ENCODE measurements at places on chromosomes 4 and X.

DNA sequence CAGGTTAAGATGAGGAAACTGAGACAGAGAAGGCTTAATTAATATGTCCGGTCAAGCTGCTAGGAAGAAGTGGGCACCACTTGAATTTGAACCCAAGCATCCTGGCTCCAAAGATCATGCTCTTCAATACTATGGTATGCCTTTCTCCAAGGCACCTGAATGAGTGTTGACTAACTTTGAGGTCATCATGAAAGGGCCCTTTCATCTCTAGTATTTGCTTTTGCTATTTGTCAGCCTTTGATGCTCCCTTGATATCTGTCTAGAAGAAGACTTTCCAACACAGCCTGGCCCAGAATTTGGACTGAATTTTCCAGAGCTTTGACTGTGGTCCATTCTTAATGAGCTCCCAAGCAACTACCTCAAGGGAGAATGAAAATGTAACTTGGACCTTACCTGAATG lies 179.1 kb upstream of the DKK2 start:
- DNase-seq, result no peak

DNA sequence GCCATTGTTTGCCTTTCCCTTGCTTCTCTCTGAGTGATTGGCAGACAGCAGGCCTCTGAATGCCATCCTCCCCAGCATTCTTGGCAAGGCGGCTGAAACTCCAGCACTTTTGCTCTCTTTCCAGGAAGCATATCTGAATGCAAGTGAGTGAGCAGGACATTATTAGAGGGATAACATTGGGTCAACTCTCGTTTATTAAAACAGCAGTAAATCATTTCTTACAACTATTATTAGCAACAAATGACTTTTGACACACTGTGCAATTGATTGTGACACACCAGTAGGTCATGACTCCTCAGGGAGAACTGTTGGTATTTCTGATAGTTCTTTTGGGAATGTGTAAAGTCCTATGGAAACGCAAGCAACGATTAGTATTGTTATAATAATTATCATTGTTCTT lies 103.8 kb downstream of the EFNB1 start:
- DNase-seq, result no peak

- DNase-seq, result no peak
Measured at GRCh38 chr4:180674619-180675358, 1568.4 kb upstream of the TENM3 start.

GRCh38 chr4:6074758-6075157 lies 56.5 kb upstream of the C4orf50 start:
- DNase-seq, result no peak

DNA sequence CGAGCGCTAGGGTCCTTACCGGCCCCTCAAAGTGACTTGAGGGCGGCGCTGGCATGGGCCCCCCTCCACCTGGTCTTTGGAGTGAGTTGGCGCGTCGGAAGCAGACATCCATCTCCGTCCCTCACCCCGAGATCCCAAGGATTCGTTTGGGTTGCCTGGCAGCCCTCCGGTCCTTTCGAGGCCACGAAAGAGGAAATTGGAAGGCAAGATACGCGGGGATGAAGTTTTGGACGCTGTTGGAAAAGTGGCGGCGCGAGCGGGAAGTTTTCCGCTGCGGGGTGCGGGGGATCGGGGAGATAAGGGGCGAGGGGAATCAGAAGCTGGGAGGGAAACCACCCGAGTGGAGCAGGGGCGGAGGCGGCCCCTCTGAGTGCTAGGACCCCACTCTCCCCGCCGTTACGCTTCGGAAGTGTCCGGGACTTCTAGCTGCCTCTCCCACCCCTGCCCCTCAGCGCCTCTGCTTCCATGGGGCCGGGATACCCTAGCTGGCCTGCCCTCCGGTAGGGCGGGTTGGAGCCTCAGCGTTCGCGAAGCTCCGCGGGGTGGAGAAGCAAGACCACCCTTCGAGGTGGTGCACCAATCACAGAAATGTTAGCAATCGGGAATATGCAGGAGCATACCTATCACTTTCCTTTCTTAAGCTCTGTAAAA lies 57.8 kb downstream of the FRMPD3 start:
- no peak for DNase-seq

- DNase-seq, result no peak
Measured at GRCh38 chr4:128528793-128529553, 241.4 kb upstream of the PGRMC2 start.

- DNase-seq, result no peak
Measured at GRCh38 chr4:25889589-25890503, 24.2 kb upstream of the SMIM20 start.

DNA sequence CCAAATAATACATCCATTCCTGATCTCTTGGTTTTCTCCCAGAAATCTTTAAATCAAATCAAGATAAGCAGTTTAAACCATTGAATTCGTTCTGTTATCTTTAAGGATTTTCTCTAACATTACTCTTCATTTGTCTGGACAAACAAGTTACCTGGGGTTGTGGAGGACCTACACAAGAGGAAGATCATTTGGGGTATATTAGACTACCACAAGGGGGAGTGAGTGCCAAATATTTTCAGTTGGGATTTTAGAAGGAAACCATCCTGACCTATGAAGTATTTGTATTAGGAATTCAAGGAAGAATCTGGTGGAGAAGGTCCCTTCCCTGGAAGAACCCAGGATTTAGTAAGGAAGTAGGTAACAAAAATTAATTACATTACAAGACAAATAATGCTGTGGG lies 12.0 kb upstream of the DCHS2 start:
- DNase-seq, result no peak

GRCh38 chr4:13483768-13484121 lies 395 bp downstream of the RAB28 start:
- no peak for DNase-seq

DNA sequence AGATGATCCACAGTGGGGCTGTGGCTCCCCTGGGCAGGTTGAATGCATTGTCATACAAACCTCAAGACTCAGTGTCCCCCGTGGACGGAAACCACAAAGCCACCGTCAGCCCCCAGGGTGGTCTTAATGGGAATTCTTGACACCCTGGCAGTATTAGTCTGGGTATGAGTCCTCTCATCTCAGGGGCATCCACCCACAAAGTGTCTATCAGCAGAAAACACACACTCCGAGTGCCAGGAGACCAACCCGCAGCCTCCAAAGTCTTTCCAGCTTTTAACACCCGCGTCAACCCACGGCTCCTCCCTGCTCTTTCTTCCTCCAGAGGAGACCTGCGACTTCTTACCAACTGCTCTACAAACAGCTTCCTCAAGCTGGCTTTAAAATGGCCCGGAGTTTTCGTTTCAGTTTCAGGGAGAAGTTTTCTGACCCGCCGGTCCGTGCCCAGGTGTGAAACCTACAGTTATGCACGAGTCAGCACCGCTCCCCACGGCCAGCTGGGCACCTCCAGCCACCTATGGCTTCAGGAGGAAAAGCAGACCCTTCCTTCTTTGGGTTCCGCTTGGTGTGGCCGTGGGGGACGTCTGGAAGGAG lies 14.4 kb upstream of the ASMTL start:
- DNase-seq, result no peak

- DNase-seq, result no peak
Measured at GRCh38 chrX:72351606-72352334, 46.1 kb upstream of the CITED1 start.

DNA sequence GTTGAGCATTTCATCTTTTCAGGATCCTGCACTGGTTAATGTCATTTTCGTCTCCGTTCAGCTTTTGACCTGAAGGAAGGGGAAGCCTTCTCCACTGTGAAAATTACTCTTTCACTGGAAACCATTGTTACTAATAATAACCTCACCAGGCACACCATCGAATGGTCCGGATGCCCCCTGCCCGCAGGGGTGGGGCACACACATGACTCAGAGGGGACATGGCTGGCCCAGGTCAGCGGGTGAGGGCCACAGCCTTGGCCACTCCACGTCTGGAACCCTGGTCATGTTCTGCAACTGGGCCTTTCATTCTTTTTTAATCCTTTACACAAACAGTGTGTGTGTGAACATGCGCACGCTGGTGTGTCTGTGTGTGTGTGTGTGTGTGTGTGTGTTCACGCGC lies 191.8 kb downstream of the BCOR start:
- no peak for DNase-seq

DNA sequence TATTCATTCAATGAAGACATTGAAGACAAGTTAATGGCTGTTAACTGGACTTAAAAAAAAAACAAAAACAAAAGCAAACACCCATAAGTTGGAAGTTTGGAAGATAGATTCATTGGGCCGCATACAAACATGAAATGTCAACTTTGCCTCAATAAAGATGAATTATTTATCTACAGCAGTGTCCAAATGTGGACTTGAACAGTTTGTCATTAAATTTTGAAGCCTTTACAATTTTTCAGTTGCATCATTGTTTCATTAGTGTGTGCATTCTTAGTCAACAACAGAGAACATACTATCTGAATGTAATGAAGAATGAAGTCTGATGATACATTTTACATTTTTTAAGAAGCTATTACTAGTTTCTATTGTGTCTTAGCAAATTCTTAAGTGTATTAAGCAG lies 152.1 kb downstream of the SLIT2 start:
- no peak for DNase-seq

DNA sequence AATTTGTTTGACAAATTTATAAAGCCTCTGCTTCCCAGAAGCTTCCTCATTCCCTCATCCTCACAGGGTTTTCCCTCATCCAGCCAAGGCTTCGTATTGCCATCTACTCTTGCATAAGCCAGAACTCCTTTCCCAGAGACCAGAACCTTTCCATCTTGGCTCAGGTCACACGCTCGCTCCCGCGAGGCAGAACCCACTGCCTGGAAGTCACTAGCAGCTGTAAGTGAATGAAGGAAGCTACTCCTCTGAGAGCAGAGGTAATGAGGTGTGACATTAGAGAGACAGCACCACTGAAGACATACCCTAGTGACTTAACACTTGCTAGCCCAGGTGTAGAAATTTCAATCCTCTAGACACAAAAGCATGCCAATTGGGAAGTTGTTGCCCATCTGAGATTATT lies 52.5 kb downstream of the LHFPL1 start:
- DNase-seq, result no peak

GRCh38 chr4:170274616-170275015 lies 184.9 kb upstream of the AADAT start:
- no peak for DNase-seq

DNA sequence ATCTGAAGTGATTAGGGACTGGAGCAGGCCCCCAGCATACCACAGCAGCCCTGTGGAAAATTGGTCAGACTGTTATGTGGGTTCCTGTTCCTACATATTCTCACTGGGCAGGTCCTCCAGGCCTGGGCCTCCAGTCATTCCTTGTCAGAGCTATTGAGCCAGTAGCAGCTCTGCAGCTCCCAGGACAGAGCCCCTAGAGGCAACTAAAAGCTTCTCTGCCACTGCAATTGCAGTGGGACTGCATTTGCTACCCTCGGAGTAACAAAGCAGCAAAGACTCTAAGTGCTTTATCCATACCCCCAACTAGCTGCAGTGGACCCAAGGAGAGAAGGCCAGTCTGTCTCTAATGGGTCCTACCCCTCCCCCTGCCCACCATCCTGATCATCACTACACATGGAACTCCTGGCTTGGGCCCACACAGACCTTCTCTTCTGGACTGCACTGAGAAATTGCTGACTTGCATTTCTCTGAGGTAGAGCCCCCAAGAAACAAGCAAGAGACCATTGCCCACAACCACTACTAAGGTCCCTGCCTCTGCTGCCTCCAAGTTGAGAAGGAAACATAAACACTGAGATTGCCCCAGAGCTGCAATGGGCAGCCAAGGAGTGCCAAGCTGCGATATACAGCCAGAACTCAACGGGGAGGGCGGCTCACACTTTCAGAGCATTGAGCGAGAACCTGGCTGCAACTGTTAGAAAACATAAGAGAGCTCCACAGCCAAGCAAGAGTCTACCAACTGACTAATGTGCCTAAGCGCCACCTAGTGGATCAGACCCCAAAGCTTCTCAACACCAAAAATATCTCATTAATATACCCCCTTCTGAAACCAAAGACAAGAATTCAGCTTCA lies 738.7 kb upstream of the NDST4 start:
- DNase-seq, result peak; percentile 5

GRCh38 chrX:19640693-19641374 lies 125.5 kb upstream of the MAP3K15 start:
- no peak for DNase-seq

GRCh38 chr4:27701606-27702005 lies 841.0 kb downstream of the STIM2 start:
- no peak for DNase-seq

DNA sequence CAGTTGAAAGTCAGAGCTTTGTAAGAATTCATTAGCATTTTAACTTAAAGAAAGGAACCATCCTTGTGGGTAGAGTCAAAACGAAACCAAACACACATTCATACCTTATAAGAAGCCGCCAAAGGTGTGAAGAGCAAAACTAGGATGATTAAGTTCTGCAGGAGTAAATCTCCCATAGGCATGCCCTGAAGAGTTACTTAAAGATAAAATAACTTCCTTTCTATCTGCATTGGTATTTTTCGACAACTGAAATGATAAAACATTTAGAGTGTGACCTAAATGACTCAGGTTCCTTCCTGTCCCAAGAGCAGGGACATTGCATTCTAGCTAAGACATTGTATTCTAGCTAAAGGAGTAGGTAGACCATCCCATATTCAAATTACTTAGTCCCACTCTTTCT lies 75.3 kb downstream of the BCOR start:
- DNase-seq, result no peak

DNA sequence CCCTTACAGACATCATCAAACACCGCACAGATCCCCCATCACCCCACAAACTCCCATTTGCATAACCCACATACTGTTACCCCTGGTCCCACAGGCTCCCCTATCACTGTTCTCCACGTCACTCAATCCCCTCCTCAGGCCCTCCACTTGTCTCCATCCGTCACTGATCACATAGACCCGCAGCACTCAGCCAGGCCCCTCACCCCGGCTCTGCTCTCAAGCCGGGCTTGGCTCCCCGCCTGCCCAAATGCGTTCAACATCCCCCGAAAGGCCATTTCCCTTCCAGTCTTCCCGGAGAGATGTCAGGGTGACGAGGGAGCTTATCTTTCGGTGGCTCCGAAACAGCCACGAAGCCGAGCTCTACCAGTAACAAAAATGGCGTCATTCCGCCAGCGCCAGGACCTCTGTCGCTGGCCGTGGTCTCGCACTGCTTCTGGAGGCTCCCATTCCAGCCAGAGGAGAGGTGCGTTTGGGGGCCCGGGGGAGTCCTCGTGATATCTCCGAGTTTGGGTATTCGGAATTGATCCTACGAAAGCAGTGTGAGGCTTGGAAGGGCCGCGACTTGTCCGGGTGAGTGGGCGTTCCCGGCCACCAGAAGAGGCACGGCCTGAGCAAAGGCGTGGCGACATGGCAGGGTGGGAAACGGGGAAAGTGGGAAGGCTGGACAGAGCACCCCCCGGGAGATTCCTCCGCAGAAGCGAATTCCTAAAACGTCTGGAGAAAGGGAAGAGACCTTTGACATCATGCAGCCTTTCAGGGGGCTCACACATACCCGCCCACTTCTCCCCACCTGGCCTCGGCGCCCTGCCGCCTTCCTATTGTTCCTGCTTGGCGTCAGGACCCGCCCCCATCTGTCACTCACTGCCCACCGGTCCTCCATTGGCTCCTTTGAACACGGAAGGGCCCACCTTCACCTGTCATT lies at the start of gene ZNF630:
Gene ZNF630 (minus strand): TSS at position 577 of the 922 bp plus-strand sequence. CDS start 4,754 bp downstream, outside the sequence.
- peak; percentile 43 for DNase-seq

DNA sequence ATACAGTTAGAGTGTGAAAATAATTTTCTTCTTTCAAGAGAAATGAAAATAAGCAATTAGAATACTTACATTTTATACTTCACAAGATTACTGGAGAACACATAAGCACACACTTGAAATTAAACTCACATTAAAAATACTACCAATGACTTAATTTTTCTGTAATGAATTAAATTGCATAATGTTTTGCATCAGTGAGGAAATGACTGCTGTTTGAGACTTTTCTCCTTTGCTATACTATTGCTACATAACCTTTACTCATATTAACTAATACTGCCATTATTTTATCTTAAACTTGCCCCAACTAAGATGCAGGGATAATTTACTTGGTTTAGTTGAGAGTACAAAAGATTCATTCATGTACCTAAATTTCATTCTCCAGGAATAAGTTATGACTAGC lies 590.9 kb downstream of the ARAP2 start:
- no peak for DNase-seq
